ENCODE measurements at places on chromosomes 16 and 17.

- DNase-seq: no peak
These were observed 10.3 kb downstream of the LYRM1 start for GRCh38 chr16:20910781-20911321.

DNA sequence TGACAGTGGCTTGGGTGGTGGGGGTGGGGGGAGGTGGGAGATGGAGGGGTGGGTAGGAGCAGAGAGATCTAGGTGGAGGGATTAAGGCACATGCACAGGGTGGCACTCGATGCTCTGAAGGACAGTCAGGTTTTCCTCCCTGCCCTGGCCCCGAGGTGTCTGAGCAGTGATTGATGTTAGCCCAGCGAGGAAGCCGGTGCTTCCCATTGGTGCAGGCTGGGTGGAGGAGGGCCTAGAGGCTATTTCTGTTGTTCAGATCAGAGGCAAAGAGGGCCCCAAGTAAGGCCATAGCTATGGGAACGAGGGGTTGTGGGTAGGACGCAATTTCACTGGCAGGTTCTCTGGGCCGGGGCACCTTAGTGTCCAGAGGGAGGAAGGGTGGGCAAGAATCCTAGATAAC lies 23.1 kb downstream of the CACNA1G start:
- no peak for DNase-seq

DNA sequence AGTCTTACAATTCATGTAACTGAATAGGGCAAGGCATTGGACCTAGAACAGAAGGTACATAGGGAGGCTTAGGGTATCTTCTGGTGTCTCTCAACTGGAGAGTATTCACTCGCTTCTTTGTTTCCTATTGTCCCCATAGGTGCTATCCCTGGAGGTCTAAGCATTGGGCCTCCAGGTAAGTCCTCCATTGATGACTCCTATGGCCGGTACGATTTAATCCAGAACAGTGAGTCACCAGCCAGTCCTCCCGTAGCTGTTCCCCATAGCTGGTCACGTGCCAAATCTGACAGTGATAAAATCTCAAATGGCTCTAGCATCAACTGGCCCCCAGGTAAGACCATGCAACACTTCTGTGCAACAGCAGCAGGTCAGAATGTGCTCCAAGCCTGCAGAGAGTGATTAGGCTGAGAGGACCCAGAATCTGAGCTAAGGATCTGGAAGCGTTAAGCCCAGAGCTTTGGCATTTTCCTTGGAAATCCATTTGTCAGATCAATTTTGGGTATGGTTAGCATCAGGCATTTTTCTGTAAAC lies 35.7 kb downstream of the TMC6 start:
- no peak for DNase-seq

DNA sequence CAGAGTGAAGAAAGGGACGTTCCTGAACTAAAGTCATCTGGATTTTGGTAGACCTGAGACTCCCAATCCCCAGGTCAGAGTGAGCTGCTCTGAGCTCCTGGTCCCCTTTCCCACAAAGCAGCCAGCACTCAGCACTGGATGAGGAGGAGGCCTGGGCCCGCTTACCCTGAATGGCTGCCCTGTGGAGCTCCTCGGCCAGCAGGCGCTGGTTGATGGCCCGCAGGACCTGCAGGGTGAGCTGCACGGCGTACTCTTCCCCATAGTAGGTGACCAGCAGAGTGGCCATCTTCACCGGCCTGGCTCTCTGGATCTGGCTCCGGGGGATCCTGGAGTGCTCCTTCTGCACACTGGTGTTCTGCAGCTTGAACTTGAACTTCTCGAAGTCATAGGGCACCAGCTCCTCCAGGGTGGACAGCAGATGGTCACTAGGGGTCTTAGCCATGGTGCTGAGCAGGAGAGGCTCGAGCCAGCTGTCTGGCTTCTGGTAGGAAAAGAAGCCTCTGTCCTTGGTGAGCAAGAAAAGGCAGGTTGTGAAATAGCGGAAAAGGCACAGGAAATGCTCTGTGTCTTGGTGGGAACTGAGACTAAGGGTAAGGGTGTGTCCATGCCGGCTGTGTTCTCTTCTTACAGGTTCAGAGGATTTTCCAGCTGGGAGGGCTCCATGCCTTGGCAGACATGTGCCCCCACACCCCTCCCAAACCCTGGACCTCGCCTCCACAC lies at the start of gene MEFV:
Gene MEFV (minus strand): TSS at position 488 of the 720 bp plus-strand sequence. CDS start 46 bp downstream, at position 442.
- no peak for DNase-seq

DNA sequence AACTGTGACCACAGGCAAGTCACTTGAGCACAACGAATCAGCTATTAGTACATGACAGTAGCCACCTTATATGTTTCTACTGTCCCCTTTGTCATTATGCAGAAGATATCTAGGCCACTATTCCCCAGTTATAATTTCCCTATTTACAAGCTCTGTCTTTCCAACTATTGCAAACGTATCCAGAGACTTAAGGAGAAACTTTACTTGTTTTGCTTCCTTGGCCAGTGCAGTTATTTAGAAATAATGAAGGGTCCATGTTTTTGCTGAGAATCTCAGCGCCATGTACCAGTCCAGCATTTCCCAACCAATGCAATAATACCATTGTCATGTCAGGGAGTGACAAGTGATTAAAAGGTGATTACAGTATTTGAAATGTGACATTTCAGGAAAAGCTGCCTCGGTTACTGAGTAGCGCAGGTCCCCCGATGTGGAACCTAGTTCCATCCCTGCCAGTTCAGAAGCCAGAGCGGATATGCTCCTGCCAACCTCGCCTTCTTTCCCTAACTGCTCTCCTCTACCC lies 743 bp downstream of the ZNF624 start:
- DNase-seq: no peak

DNA sequence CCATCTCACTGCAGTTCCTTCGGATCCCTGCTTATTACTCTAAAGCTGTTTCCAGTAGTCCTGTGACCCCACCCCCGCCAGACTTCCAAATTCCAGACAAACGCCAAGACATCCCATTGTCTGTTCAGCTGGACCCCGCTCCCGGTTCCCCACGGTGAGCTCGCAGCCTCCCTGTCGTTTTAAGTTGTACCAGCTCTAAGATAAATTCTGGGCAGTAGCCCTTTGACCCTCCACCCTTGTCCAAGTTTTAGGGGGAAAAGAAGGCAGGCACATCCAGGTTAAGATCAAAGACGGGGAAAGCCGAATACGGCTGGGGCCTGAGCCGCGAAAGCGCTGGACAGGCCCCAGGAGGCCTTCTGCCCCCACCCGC lies 589 bp downstream of the ARL6IP1 start:
- DNase-seq: no peak

DNA sequence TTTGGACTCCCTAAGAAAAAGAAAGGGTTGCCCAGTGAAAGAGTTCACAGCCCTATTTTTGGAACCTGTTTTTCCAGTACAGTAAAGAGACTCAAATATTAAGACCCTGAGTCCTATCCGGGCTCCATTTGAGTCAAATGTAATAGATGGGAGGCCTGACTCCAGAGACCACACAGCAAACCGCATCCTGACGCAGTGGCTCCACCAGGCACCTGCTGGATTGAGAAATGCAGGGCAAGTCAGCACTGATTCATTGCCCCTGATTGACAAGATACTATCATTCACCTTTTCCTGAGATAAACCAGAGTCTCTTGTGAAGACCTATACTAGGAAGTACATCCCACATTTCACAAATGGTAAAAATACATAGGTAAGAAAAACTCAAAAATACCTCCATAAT lies 715.7 kb upstream of the SOX9 start:
- no peak for DNase-seq

- DNase-seq: no peak
These were observed 3.3 kb upstream of the PRSS33 start for GRCh38 chr16:2790631-2791030.

GRCh38 chr17:56441308-56441707 lies 152.2 kb upstream of the NOG start:
- no peak for DNase-seq

GRCh38 chr17:36946726-36947091 lies 2.0 kb upstream of the AATF start:
- DNase-seq: no peak

- DNase-seq: no peak
These were observed 1.4 kb downstream of the ALDOA start for GRCh38 chr16:30066761-30067583.

DNA sequence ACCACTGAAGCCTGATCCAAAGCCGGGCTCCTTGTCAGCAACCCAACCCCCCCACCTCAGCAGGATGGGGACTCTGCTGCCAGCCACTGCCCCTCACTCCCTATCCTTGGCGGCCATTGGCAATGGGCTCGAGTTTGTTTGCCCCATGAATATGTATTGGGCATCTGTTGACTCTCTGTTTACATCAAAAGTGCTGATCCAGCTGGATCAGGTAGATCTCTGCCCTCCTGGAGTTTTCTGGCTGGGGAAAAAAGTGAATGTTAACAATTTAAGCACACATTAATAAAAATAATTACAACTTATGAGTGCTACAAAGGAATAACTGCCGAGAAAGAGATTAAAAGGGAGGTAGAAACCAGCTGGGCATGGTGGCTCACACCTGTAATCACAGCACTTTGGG lies 62.5 kb downstream of the ATP2C2 start:
- DNase-seq: no peak

DNA sequence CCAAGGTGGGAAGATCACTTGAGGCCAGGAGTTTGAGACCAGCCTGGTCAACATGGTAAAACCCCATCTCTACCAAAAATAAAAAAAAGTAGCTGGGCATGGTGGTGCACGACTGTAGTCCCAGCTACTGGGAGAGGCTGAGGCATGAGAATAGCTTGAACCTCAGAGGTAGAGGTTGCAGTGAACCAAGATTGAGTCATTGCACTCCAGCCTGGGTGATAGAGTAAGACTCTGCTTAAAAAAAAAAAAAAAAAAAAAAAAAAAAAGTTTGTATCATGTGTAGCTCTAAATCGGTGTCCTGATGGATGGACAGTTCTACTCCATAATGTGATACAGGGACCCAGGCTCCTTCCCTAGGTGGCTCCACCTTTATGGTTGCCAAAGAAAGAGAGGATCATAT lies 497.1 kb upstream of the RBFOX1 start:
- no peak for DNase-seq

DNA sequence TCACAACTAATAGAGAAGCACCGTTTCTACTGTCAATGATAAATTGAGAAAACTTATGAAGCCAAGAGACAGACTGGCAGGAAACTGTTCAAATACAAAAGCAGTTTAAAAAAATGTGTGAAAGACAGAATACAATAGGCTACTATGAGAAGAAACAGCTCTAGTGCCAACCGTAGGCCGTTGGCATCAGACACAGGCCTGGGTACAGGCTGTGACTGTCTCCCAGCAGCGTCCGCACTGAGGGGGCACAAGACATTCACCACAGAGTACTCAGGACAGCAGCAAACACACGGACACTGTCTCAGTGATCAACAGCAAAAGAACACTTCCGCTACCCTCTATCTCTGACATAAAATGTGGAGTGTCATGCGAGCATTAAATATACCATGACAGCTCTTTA lies 7.8 kb upstream of the C1QBP start:
- no peak for DNase-seq

DNA sequence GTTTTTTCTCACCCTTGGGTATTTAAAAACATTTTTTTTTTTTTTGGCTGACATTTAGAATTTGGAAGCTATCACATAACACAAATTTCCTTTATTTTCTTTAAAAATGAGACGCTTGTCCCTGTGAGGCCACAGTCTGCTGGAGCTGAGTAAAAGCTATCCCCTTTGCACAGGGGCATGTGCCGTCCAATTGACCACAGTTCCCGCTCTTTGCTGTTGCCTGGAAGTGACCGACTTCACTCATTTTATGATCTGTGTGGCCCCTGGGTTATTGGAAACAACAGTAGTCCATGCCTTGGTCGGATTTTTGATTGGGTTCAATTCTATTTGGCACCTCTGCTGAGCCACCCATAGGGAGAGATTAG lies 405.0 kb downstream of the CPPED1 start:
- DNase-seq: no peak

GRCh38 chr16:78485188-78485916 lies 385.9 kb downstream of the WWOX start:
- DNase-seq: no peak

GRCh38 chr17:3911271-3912053 lies 4.8 kb downstream of the P2RX1 start:
- peak; percentile 51 for DNase-seq

DNA sequence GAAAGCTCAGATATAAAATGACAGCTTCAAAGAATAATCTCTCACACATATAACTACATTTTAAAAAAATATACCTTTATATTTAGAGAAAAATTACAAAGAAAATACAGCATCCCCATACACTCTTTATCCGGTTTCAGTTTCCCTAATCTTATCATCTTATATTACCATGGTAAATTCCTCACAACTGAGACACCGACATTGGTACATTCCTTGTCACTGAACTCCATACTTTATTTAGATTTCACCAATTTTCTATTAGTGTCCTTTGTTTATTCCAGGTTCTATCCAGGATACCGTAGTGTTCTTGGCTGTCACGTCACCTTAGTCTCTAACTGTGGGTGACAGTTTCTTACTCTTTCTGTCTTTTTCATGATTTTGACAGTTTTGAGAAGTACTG lies 22.0 kb upstream of the ABCA10 start:
- DNase-seq: no peak

GRCh38 chr17:37211136-37211535 lies 164.6 kb upstream of the C17orf78 start:
- no peak for DNase-seq

DNA sequence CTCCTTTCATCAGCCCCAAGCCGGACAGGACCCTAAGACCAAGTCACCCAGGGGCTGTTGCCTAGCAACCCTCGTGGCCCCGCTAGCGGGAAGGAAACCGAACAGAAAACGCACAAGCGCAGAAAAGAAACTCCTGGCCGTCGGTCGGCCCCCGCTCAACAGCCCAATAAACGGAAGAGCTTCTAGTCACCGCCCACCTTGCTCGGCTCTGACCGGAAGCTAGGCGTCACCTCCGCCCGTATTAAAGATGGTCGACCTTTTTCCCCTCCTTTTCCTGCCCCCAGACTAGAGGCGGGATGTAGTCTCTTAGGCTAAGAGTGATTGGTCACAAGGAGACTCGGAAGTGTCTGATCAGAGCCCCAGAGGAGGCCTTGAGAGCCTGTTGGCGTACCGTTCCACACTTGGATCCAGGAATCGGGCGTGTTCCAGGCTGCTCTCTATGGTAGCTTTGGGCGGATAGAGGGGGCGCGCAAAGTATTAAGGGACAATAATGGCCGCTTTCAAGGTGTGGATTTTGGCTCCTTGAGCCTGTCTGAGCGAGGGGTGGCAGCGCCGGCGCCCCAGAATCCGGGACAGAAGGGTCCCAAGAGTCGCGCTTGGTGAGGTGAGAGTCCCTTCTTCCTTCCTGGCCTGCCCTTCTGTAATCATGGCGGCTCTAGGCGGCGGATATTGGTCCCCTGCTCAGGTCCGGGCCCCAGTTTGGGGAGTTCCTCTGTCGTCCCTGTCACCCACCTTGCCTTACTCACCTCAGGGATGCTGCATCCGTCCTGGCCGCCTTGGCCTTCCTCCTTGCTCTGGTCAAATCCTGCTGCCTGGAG lies at the start of the genes DHX38 and TXNL4B:
Gene DHX38 (plus strand): TSS at position 400 of the 818 bp plus-strand sequence. CDS start 2,311 bp downstream, outside the sequence.
Gene TXNL4B (minus strand): TSS at position 173 of the 818 bp plus-strand sequence. CDS start 2,871 bp downstream, outside the sequence.
- peak; percentile 91 for DNase-seq

Data from CD8-positive, alpha-beta T cell (primary cell).